ENCODE measurements at places on chromosomes 4 and X. TPM values are rescaled to one million over a fixed set of nuclear protein-coding genes. Genes with fewer than 3 reads are reported as not detected.

DNA sequence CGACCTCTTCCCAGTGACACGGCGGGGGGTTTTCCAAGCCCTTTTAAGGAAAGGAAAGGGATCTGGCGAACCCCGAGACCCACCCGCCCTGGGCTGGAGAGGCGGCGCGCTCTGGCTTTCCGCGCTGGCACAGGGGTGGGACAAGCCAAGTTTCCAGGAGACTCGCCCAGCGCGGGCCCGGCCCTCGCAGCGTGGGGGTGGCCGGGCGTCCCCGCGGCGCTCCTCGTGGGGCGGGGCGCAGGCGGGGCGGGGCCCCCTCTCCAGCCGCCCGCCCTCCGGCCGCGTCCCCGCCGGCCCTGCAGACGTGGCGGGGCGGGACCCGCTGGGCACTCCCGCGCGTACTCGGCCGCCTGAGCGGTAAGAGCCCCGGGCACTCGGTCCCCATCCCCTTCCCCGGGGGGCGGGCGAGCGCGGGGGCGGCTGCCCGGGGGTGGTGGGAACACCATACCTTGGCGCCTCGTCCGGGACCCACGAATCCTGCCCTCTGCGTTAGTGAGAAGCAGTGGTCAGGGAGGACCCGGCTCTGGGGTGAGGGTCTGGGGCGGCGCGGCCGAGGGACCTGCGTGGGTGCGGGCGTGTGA, at the start of gene FAM114A1:
Gene FAM114A1, plus strand, starts transcription at position 329 of the 581 bp plus-strand sequence. CDS start 10,273 bp downstream, outside the sequence.
- no peaks in the 10 kb centered on the region for H3K27me3 ChIP-seq
- H3K4me1 ChIP-seq, result peaks cover 22% of the 10 kb centered on the region
- peaks cover 18% of the 10 kb centered on the region for H3K36me3 ChIP-seq
- DNase-seq, result peak; percentile 59
- peak within 1 kb of the TSS; percentile 63 for H3K4me3 ChIP-seq
- H3K27ac ChIP-seq, result peak within 1 kb of the TSS; percentile 82

DNA sequence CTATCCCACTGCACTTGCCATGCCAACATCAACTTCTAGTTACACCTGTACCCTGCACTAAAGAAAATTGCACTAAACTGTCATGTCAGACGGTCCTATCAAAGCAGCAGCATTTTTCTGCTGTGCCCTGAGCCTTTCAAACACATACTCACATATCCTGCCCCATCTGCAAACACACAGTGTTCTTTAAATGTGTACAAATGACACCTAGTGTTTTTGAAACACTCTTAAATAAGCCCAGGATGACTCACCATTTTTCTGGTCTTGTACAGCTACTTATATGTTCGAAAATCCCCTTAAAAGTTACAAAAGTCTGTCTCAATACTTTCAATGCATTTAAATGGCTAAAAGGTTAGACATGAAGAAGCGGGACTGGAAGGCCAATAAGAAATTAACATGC, 346.7 kb upstream of the PPARGC1A start:
- H3K27me3 ChIP-seq, result no peaks in the 10 kb centered on the region

- no peak overlapping the region for H3K4me3 ChIP-seq
- H3K4me1 ChIP-seq, result no peaks in the 10 kb centered on the region
- no peak for DNase-seq
- H3K36me3 ChIP-seq, result no peaks in the 10 kb centered on the region
These were observed 12.4 kb upstream of the NKX1-1 start for GRCh38 chr4:1418494-1419285.

Gene PABPC5
- total RNA-seq, result 0.61 TPM

Gene ADAM29
- total RNA-seq, result not detected

Gene CHRDL1
- total RNA-seq, result 0.89 TPM

Gene CD38
- total RNA-seq, result 0.05 TPM

All from SJSA1 (cell line).